ENCODE measurements at places on chromosomes 7 and 10.

DNA sequence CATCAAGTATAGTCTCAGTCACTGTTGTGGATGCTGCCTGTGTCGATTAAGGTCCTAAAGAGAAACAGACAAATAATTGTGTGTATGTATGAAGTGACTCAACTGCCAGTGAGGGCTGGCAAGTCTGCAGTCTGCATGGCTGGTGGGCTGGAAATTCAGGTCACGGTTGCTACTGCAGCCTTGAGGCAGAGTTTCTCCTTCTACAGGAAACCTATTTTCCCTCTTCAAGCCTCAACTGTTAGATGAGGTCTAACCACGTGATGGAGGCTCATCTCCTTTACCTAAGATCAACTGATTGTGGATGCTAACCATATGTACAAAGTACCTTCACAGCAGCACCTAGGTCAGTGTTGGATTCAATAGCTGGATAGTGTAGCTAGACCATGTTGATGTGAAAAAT lies 29.9 kb downstream of the MBL2 start:
- DNase-seq = no peak

- DNase-seq = no peak
These were observed 34.3 kb downstream of the TPST1 start for GRCh38 chr7:66239467-66239856.

GRCh38 chr7:159013181-159013690 lies 131.4 kb downstream of the VIPR2 start:
- no peak for DNase-seq

- no peak for DNase-seq
These were observed 55.5 kb upstream of the CALD1 start for GRCh38 chr7:134723892-134724291.

DNA sequence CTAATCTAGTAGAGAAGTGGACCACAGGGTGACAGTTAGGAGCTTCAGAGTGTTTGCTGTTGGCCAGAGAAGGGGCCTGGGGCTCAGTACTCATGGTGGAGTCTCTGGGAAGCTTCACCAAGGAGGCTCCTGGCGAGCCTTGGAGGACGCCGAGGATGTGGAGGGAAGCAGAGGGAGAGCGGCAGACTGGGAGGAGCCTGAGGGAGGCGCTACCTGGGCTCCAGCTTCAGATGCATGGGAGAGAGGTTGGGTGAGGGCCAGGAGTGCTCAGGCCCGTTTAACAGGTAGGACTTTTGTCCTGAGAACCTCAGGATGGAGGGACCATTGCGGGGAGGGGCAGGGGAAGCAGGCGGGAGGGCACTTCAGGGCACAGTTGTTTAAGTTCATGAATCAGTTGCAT lies 24.2 kb downstream of the DOCK1 start:
- no peak for DNase-seq

DNA sequence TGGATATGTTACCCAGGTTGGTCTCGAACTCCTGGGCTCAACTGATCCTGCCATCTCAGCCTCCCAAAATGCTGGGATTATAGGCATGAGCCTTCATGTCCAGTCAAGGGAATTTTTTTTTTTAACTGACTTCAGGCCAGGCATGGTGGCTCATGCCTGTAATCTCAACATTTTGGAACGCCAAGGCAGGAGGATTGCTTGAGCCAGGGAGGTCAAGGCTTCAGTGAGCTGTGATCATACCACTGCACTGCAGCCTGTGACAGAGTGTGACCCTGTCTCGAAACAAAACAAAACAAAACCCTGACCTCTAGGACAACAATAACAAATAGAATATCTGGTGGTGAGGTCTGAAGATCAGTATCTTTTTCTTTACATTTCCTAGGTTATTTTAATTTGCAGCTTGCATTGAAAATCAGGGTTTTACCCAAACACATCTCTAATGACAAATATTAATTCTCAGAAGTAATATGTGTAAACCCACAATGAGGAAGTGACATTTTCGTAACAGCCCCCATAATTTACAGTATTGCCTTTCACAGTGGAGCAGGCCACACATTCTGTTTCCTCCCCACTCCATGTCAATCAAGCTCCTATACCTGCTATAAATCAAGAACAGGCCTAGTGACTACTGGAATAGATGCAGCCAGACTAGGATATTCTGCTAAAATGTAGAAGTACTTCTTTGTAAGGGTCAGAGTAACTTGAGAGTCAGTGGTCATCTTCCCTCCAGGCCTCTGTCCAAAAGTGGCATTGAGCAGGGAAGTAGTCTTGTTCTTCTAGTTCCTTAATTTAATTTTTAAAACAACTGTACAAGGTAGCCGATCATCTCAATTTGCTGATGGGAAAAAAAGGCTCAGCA lies 43.3 kb upstream of the ECHDC3 start:
- no peak for DNase-seq

GRCh38 chr7:20834656-20835055 lies 48.0 kb upstream of the SP8 start:
- no peak for DNase-seq

DNA sequence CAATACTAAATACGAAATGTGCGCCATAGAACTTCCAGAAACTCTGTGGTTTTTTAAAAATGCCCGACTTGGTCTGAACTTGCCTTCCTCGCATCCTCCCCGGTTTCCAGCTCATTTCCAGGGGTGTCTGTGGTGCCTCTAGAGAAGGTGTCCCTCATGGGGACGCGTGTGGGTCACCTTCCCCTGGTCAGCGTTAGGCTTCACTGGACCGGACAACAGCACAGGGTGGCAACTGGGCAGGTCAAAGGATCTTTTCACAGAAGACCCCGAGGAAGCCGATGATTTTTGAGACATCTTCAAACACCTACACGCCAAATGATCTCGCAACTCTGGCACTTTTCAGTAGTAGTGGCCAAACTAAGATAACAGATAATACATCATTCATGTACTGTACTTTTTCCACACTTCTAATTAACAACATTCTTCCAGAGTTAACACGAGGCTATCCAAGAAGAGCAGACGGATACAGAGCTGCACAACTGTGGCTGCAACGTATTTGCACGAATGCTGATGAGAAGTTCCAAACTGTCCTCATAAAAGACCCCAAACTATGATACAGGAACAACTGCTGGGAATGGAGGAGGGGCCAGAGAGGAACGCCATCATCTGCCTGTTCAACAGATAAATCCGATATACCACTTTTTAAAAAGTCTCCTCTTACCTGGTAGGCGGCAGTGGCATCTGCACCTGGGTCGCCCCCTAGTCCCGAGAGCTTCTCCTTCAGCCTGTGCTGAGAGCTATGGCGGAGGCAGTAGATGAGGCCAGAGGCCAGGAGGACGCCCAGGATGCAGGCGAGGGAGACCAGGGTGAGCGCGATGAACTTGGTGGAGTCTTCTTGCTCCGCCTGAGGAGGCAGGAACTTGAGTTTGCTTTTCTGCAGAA lies 345.5 kb downstream of the DNAJB6 start:
- no peak for DNase-seq

GRCh38 chr10:122703483-122704448 lies 4.1 kb upstream of the C10orf120 start:
- no peak for DNase-seq

- peak; percentile 43 for DNase-seq
These were observed 76.9 kb downstream of the RNF216 start for GRCh38 chr7:5704534-5704922.

DNA sequence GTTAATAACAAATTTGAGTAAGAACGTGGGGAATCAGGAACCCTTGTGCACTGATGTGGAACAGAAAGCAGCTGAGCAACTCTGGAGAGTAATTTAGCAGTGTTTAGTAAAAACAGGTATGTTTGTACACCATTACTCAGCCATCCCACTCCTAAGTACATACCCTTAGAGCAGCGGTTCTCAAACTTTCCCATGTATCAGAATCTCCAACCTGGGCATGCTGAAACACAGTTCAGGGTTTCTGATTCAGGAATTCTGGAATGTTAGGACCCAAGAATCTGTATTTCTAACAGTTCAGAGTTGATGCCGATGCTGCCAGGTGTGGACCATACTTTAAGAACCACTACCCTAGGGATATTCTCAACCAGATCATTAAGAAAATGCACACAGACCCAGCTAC lies 5.1 kb downstream of the SGMS1 start:
- DNase-seq = no peak

DNA sequence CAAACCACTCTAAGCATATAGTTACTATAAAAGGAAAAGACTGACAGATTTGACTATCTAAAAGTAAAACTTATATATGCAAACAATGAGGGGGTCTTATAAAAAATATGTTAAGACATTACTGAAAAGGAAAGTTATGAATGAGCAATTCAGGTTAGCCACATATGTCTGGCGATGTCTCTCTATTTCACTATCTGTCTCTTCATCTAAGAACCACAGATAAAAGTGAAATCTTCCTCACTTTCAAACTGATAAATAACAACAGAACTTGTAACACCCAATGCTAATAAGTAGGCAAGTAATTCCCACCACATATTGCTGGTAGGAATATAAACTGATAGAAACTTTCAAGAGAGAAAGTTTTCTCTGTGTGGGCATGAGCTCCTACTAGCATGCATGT lies 138.2 kb downstream of the CHCHD3 start:
- DNase-seq = no peak
